ENCODE measurements at places on chromosomes 4 and X.

DNA sequence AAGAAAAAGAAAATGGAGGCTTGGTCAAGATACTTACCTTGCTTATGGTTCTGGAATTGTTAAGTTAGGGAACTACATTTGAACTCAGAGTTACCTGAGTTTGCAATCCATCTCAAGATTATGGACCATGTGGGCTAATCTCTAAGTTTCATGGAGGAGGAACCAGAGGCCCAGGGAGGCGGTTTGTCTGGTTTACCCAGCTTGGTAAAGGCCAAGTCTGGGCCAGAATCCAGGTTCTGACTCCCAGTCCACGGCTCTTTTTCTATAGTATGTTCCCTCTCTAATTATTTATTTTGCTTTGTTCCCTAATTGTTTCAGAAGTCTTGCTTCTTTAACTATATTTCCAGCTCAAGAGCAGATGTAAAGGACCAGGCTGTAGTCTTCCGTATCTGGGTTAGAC is 168.1 kb downstream of the FRAS1 start:
- no peak for DNase-seq

DNA sequence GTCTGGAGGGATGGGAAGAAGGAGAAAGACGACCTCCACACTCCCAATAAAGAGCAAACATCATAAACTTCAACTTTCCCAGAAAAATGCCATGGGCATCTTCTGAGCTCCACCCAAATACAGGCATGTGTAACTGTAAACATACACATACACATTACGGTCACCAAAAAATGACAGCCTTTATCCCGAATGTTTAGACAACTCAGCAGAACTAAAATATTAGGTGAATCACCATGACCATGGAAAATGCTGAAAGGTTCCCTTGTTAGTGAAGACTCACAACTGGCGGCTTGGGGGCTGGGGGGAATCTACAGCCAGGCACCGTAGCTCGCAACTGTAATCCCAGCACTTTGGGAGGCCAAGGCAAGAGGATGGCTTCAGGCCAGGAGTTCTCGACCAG is 33.0 kb downstream of the PRKX start:
- DNase-seq: no peak

DNA sequence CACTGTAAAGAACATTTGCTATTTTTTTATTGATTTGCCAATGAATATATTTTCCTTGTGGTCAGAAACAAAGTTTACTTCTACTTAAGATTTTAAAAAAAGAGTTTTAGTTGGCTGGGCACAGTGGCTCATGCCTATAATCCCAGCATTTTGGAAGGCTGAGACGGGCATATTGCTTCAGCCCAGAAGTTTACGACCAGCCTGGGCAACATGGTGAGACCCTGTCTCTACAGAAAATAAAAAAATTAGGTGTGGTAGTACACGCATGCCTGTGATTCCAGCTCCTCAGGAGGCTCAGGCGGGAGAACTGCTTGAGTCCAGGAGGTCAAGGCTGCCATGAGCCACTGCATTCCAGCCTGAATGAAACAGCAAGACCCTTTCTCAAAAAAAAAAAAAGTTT is 36.8 kb downstream of the LRP2BP start:
- no peak for DNase-seq

GRCh38 chr4:134018846-134019245 is 182.7 kb downstream of the PABPC4L start:
- DNase-seq: no peak

DNA sequence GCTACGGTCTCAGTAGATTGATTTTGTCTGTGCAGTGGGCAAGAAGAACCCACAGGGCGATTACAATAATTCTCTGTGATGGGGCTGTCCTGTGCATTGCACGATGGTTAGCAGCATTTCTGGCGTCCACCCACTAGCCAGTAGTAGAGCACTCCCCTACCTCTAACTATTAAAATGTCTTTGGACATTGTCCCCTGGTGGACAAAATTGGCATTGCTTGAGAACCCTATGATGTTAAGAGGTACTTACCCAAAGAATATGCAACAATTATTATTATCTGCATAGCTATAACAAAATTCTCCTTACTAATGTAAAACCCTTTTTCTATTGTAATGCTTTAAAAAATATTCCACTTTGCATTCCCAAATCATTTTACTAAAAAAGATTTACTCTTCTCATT is 109.5 kb upstream of the VCX3A start:
- no peak for DNase-seq

All from stimulated activated CD8-positive, alpha-beta memory T cell treated with anti-CD3 and anti-CD28 coated beads, Interleukin-4, amount 100 ng/mL, for 1 hour (primary cell).